ENCODE measurements at places on chromosomes 3 and 15.

DNA sequence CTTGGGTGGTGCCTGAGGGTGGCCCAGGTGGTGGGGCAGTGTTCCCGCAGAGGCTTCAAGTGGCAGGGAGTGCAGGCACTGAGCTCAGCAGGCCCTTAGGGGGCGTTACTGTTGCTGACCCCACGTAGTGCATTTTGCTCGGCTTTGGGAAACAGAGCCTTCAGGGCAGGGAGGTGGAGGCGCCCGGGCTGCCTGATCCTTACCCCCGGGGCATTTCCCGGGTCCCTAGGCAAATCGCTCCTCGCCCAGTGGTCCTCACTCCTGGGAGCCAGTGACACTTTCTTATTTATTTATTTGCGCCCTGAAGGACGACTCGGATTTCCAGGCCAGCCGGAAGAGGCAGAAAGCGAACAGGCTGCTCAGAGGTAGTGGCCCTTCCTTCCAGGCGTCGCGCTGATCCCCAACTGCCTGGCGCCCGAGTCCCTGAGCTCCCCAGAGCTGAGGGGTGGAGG is 10.1 kb upstream of the FOXB1 start:
- no peak for DNase-seq

DNA sequence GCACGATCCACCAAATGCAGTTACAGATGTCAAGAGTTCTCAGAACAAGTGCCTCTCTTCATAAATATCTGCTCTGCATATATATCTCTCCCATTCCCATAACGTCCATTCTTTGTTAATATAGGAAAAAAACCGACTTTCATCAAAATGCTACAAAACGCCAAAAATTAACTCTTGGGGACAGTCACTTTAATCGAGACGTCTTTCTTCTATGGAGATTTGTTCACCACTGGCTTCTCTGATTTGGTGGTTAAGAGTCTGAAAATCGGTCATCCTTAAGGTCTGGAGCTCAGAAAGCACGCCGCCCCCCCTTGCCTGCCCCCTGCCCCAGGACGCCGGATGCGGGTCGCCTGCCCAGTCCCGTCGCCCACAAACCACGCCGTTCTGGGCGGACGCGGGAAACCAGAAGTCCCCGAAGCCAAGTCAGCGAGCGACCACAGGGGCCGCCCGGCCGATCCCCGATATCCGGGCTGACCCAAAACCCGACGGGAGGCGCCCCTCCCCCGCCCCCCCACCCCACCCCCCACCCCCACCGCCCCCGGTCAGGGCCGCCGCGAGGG is 252.7 kb downstream of the TJP1 start:
- DNase-seq = no peak

GRCh38 chr3:170309046-170309445 is 48.5 kb upstream of the SKIL start:
- no peak for DNase-seq

DNA sequence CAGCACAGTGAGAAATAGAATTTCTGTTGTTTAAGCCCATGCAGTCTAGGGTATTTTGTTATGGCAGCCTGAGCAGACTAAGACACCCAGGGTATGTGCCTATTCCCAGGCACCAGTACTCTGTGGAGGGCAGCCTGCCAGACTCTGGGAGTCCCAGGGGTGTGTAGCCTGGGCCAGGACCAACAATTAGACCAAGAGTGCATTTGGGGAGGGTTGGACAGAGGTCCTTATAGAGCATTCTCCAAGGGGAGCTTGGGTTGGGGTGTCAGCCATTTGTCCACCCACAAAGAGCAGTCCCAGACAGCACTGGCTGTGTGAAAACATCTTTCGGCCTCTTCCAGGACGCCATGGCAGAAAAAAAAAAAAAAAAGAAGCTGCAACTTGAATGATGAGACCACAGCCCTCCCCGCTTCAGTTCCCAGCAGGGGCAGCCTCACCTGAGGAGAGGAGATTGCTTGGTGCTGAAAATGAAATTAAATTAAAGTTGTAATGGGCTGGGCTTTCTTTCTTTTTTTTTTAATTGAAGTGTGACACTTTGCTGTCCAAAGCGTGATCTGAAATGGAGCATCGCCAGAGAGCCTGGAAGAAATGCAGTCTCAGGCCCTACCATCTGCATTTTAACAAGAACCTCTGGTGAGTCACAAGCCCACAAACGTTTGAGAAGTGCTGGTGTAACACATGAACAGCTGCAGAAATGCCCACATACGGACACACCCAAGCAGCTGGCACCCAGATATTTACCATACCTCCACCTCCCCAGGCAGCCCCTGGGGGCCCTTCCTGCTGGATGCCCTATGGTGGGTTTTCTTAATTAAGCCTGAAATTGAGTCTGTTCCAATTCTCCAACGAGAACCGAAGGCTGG is 21.3 kb upstream of the CAV3 start:
- no peak for DNase-seq

- DNase-seq = no peak
Observed at GRCh38 chr3:38067508-38068233, 28.7 kb downstream of the DLEC1 start.

DNA sequence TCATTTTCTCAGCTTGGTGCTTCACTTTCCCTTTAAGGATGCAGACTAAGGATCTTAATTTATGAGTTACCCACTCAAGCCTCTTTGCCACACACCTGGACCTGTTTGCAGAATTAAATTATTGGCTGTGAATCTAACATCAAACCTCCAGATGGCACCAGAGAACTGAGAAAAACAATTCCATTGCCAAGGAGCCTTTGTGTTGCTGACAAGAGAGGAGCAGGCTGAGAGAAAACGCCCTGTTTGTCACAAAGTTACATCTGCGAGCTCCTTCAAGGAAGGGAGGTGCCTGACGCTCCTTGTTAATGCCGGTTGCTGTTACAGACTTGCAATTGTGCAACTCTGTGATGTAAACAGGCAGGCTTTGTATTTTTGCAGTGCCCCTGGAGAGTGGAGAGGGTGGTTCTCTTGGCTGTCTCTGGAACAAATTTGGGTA is 36.3 kb upstream of the TMC3 start:
- DNase-seq = peak; percentile 67

GRCh38 chr3:14823393-14823792 is 4.6 kb downstream of the FGD5 start:
- no peak for DNase-seq

GRCh38 chr3:148612278-148612677 is 85.4 kb upstream of the AGTR1 start:
- DNase-seq = no peak

- no peak for DNase-seq
Observed at GRCh38 chr15:62380011-62380410, 214.9 kb upstream of the C2CD4B start.

- DNase-seq = no peak
Observed at GRCh38 chr15:62063825-62064635, 2.7 kb upstream of the C2CD4A start.

GRCh38 chr15:20106026-20106425 is 435.6 kb downstream of the GOLGA6L6 start:
- DNase-seq = no peak

- DNase-seq = no peak
Observed at GRCh38 chr3:54264050-54264449, 141.7 kb downstream of the CACNA2D3 start.

- DNase-seq = peak; percentile 73
Observed at GRCh38 chr3:153215966-153216365, 53.9 kb downstream of the RAP2B start.

DNA sequence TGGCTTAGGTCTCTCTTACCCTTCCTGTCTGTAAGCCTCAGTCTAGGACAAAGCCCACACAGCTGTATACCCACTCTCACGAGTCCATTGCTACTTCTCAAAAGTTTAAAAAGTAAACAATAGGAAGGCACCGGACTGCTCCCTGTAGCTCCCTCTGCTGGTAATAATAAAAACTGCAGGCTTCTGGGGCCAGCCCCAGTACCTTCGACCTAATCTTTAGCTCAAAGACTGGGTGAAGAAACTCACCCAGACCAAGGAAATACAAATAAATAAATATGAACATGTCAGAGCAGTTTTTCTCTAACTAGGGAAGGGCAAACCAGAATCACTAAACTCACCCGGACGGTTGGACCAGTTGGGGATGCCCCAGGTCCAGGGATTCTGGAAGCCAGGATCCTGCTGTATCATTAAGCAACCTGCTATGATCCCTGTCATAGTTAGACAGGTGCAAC is 5.0 kb downstream of the FAM219B start:
- DNase-seq = peak; percentile 63

DNA sequence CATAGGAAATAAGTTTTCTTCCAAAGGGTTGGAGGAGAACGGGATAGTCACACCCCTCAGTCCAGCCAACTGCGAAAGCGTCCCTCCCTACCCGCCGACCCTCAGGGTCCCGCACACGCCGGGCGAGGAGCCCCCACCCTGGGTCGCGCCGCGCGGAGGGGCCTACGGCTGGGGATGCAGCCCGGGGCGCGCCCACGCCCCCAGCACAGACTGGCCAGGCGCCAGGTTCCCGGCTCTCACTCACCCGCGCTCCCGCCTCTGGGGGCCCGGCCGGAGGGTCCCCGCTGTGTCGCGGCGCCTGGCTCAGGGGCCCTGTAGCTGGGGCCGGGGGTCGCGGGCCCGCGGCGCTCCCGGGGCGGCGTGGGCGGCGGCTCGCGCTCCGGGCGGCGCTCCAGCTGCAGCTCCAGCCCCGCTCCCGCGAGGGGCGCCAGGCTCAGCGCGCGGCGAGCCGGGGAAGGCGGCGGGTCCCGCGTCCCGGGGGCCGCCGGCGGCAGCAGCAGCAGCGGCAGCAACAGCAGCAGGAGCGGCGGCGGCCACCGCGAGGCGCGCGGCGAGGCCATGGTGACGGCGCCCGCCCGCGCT is 375 bp downstream of the HEG1 start:
- peak; percentile 72 for DNase-seq

- no peak for DNase-seq
Observed at GRCh38 chr3:163914567-163914966, 1163.7 kb downstream of the SI start.

DNA sequence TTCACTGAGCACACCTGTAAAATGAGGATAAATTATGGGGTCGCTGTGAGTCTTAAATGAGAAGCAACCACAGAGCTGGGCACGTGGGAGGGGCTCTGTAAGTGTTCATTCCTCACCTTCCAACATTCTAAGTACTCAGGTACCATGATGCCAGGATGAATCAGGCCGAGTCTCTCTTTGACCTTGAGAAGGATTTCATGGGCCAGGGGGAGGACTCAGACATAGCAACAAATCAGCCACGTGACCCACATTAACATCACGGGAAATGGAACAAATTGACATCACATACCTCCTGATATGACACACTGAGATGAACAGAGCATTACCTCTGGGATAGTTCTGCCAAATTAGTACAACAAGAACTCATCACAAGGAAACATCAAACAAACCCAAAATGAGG is 35.2 kb upstream of the USP3 start:
- DNase-seq = no peak

DNA sequence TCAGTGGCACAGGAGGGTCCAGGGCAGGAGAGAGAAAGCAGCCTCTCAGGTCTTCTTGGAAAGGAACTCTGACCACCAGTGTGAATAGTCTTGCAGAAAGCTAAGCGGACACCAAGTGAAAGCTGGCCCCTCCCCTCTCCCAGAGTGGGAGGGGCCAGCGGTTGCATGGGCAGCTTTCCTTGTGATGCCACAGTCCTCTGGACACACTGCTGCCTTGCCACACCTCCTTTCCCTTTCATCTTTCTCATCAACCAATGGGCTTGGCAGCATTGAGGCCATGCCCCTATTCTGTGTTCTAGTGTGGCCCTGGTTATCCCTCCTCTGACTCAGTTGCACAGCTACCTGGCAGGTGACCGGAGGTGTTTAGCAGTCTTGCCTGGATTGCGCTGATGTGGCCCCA is 49.7 kb upstream of the GOLGA6B start:
- no peak for DNase-seq

DNA sequence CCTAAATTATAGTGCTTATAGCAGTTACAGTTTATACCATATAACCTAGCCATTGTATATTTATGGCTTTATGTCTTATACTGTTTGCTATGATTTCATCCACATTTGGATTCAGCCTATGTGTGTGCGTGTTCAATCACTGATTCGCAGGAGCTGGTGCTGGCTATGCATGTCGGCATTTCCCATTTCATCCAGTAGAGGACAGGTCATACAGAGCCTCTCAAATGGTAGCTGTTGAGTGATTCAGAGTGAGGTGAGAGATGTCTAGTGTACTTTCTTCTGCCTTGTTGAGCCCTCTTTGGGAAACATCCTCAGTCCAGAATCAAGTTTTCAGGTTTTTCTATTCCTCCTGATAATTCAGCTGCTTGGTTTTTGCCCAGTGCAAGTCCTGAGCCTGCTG is 76.1 kb downstream of the FRMD4B start:
- DNase-seq = no peak

- no peak for DNase-seq
Observed at GRCh38 chr15:33985287-33985686, 17.0 kb downstream of the CHRM5 start.

DNA sequence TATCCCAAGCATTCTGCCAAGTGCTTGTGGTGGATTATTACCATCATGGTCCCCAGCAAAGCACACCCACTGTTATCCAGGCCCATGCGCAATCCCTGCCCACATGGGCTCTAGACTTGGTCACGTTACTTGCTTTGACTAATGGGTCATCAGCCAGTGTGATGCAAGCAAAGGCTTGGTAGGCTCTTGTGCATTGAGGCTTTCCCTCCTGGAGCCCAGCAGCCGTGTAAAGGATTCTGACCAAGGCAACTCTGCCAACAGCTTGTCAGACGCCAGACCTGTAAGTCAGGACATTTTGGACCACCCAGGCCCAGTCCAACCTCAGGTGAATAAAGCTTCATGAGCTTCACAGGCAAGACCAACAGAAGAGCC is 93.9 kb downstream of the ABHD5 start:
- no peak for DNase-seq

GRCh38 chr3:166902374-166902773 is 477.7 kb downstream of the ZBBX start:
- DNase-seq = no peak

- DNase-seq = no peak
Observed at GRCh38 chr3:136657526-136657925, 94.7 kb downstream of the STAG1 start.

- DNase-seq = no peak
Observed at GRCh38 chr15:88389120-88389519, 78.1 kb downstream of the MRPL46 start.

DNA sequence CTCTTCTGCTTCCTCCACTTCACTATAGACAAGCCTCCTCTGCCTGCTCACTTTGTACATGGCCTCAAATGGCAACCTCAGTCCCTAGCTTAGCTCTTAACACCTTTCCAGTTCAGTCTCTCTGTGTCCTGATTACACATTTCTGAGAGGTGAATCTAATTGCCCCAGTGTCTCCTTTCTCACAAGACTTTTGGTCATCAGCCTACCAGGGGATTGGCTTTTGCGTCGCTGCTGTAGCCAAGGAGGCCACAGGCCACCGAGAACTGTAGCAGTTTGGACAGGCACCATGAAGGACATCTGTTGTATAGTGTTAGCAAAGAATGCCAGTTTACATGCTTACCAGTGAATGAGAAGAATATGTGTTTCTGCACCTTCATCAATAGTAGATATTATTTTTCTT is 8.5 kb downstream of the IREB2 start:
- no peak for DNase-seq
